ENCODE measurements at places on chromosomes 13 and 19.
A peak's percentile ranks its signal among the peaks of the same experiment; 100 is the strongest.

DNA sequence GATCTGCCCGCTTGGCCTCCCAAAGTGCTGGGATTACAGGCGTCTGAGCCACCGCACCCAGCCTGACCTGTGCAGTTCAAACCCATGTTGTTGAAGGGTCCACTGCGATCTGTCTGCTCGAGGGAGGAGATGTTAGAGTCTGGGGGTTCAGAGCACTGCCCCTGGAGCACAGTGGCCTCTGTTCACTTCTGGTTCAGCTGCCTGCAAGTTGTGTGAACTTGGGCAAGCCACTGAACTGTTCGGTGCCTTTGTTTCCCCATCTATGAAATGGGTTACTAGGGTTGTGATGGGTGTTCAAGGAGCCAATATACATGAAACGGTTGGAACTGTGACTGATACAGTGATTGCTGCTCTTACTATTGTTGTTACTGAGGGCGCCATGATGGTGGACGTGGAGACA, 1.7 kb downstream of the PLIN5 start:
- H3K27ac ChIP-seq, result no peak overlapping the region
- no peaks in the 10 kb centered on the region for H3K36me3 ChIP-seq
- H3K27me3 ChIP-seq, result peaks cover 38% of the 10 kb centered on the region
- H3K4me1 ChIP-seq, result peaks cover 7% of the 10 kb centered on the region
- no peak overlapping the region for H3K4me3 ChIP-seq
- DNase-seq, result no peak

GRCh38 chr13:21998279-21998990, 327.6 kb downstream of the FGF9 start:
- peaks cover 5% of the 10 kb centered on the region for H3K4me1 ChIP-seq
- no peak overlapping the region for H3K27ac ChIP-seq
- H3K36me3 ChIP-seq, result no peaks in the 10 kb centered on the region
- H3K4me3 ChIP-seq, result no peak overlapping the region
- no peaks in the 10 kb centered on the region for H3K27me3 ChIP-seq

DNA sequence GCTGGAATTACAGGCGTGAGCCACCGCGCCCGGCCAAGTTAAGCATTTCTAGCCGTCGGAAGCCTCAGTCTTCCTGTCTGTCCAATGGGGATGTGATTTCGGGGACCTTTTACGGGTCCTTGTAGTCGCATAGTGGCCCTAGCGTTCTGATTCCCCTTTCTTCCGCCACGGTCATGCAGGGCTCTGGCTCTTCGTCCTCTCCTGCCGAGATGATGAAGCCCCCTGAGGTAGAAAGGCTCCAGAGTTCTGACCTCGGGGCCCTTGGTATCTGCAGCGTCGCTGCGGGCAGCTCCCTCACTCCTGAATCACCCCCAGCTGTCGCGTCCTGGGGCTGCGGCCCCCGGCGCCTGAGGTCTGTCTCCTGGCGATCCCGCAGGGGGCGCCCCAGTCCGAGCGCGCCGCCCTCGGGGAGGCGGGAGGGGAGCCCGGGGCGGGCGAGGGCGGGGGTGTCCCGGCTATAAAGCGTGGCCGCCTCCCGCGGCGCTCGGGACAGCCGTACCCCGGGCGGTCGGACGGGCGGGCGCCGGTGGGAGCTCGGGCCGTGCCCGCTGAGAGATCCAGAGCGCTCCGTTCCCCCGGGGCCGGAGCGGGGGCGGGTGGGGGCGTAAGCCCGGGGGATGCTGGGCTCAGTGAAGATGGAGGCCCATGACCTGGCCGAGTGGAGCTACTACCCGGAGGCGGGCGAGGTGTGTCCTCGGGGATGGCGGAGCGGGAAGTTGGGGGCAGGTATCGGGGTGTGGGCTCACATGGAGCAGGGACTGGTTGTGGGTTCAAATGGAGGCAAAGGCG, at the start of gene FOXA3:
Gene FOXA3 (plus strand): TSS at position 487 of the 789 bp plus-strand sequence. CDS start 131 bp downstream, at position 618.
- no peaks in the 10 kb centered on the region for H3K36me3 ChIP-seq
- H3K4me1 ChIP-seq, result peaks cover 4% of the 10 kb centered on the region
- H3K27me3 ChIP-seq, result peaks cover 8% of the 10 kb centered on the region
- peak within 1 kb of the TSS; percentile 82 for H3K4me3 ChIP-seq

DNA sequence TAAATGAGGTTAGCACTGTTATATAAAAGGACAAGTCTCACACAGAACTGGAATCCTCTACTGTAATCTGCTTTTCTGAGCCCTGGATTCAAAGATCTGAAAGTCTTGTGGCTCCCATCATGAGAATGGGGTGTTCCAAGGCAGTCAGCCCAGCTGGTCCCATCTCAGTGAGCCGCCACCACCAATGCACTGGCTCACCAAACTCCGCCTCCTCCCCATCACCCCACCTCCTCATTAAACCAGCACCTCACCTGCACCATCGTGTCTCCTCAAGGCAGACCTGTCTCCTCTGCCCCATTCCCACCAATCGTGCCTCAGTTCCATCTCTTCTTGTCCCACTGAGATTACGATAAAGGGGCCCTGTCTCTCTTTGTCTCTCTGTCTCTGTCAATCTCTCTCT, 166.7 kb downstream of the USP12 start:
- H3K4me1 ChIP-seq, result peaks cover 19% of the 10 kb centered on the region
- no peak overlapping the region for H3K27ac ChIP-seq
- no peak overlapping the region for H3K4me3 ChIP-seq
- peaks cover 30% of the 10 kb centered on the region for H3K27me3 ChIP-seq
- no peak for DNase-seq

DNA sequence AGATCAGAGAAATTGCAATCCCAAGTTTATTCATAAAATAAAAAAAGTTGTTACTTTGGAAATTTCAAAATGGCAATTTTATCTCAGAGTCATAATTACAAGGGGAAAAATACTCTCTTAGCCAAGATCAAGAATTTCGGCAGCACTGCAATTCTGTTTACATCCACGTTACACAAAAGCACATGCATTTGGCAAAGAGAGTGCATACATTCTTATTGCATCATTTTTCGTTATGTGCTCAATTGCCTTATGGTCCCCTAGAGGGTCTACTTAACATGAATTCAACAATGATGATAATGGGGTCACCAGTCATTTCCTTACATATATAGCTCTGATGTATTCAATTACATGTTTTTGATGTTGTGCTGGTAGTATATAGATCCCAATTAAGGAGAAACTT, 498.0 kb downstream of the DIAPH3 start:
- H3K36me3 ChIP-seq, result no peaks in the 10 kb centered on the region
- H3K4me1 ChIP-seq, result peaks cover 7% of the 10 kb centered on the region
- DNase-seq, result no peak
- H3K4me3 ChIP-seq, result no peak overlapping the region

DNA sequence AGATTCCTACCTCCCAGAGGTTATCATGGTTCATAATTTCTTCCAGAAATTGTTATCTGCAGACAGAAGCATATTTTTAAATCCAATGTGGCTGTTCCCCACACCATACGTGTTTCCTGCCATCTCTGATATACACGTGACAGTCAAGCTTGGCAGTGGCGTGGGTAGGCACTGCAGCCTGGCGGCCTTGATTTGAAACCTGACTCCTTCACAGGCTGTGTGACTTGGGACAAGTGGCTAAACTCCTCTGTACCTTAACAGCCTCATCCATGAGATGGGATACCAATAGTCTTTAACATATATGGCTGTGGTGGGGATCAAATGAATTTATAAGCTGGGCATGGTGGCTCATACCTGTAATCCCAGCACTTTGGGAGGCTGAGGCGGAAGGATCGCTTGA, 33.2 kb downstream of the DPF1 start:
- DNase-seq, result no peak
- no peaks in the 10 kb centered on the region for H3K27me3 ChIP-seq
- H3K36me3 ChIP-seq, result no peaks in the 10 kb centered on the region
- H3K27ac ChIP-seq, result no peak overlapping the region
- H3K4me3 ChIP-seq, result no peak overlapping the region

GRCh38 chr19:1244693-1245451, 3.3 kb downstream of the ATP5F1D start:
- H3K4me3 ChIP-seq, result no peak overlapping the region
- no peaks in the 10 kb centered on the region for H3K36me3 ChIP-seq
- no peak for DNase-seq
- no peak overlapping the region for H3K27ac ChIP-seq
- peaks cover 7% of the 10 kb centered on the region for H3K27me3 ChIP-seq

- no peak overlapping the region for H3K4me3 ChIP-seq
- no peaks in the 10 kb centered on the region for H3K27me3 ChIP-seq
- no peak for DNase-seq
- H3K27ac ChIP-seq, result peak overlapping the region; percentile 85
These were observed 2.7 kb upstream of the CCDC97 start for GRCh38 chr19:41307090-41307875.

- H3K36me3 ChIP-seq, result no peaks in the 10 kb centered on the region
- peaks cover 49% of the 10 kb centered on the region for H3K27me3 ChIP-seq
- no peak overlapping the region for H3K27ac ChIP-seq
- DNase-seq, result peak; percentile 49
These were observed 169.4 kb downstream of the OLFM4 start for GRCh38 chr13:53198017-53198416.

GRCh38 chr13:66266761-66267160, 963.4 kb downstream of the PCDH9 start:
- H3K27me3 ChIP-seq, result no peaks in the 10 kb centered on the region
- H3K27ac ChIP-seq, result no peak overlapping the region
- no peaks in the 10 kb centered on the region for H3K36me3 ChIP-seq
- H3K4me3 ChIP-seq, result no peak overlapping the region

GRCh38 chr13:113604186-113604585, 19.6 kb downstream of the TFDP1 start:
- H3K4me3 ChIP-seq, result no peak overlapping the region
- no peaks in the 10 kb centered on the region for H3K36me3 ChIP-seq
- H3K27ac ChIP-seq, result no peak overlapping the region
- no peaks in the 10 kb centered on the region for H3K27me3 ChIP-seq

DNA sequence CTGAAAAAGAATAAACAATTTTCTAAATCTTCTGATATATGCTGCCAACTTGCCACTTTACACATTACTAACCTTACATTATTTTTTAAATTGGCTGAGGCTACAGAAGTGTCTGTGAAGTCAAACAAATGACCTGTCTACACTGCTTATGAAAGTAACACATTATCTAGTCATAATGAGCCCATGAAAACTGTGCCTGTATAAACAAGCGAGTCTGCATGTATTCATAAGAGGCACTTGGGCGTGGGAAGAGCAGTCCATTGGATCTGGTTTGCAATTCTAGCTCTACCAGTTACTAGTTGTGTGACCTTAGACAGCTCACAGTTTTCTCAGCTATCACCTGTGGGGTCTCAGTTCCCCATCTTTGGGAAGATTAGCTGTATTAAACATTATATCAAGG, 3.1 kb downstream of the VPS36 start:
- no peak overlapping the region for H3K4me3 ChIP-seq
- H3K36me3 ChIP-seq, result peaks cover 7% of the 10 kb centered on the region
- no peak for DNase-seq

- H3K4me1 ChIP-seq, result peaks cover 27% of the 10 kb centered on the region
- no peaks in the 10 kb centered on the region for H3K36me3 ChIP-seq
- H3K4me3 ChIP-seq, result no peak overlapping the region
These were observed 162.8 kb downstream of the ZIC5 start for GRCh38 chr13:99808786-99809185.

DNA sequence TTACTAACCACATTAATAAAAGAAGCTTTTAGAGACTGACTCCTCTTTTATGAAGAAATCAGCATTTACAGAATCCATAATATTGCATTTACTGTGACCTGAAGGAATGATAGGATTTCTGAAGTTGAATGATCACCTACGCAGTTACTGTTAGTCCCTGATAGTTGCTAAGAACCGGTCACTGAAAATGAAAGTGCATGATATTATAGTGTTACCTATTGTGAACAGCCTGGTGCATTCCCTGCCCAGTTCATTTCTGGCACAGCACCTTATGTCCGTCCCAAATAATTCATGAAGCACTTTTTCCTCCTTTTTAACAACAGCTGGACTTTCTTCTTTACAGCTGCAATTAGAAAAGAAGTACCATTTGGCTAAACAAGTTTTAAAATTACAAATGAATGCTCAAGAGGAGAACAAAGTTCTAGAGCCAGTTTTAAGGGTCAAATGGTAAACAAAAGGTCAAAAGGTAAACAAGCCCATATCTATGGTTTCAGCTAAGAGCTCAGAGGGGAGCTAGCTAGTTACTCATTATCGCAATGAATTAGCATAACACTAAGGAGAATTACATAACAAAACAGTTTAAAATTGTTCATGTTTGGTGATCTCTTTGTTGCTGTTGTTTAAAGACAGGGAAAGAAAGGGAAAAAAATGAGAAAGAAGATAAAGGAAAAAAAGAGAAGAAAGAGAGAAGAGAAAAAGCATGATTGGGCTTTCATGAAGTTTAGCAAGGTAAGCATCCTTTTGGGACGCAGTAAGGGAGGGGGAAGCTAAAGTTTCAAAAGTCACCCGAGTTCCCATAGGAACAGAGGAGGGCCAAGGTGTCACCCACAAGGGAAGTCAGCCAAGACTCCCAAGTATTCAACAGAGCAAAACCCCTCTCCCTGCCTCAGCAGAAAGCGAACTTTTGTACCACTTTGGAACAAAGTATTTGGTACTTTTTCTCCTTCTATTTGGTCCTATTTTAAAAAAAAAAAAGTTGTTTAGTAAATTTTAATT, 50.2 kb downstream of the FLT3 start:
- H3K4me3 ChIP-seq, result no peak overlapping the region
- H3K4me1 ChIP-seq, result peaks cover 23% of the 10 kb centered on the region
- H3K36me3 ChIP-seq, result no peaks in the 10 kb centered on the region
- no peak overlapping the region for H3K27ac ChIP-seq
- H3K27me3 ChIP-seq, result peaks cover 5% of the 10 kb centered on the region
- no peak for DNase-seq

DNA sequence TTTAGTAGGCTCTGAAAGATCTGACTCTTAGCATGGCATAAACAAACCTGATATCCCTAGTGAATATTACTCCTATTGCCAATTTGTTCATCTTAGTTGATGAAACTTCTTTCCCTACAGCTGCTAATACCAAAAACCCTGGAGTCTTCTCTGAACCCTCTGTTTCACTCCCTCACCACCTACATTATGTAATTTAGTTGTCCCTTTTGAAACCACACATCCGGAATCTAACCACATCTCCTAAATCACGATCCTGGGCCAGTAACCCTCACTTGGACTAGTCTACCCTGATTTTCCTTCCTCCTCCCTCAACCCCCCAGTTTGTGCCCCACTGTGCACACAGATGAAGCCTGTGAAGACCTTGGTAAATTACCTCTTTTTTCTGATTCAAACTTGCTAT, 1.2 kb downstream of the ZNF256 start:
- H3K4me3 ChIP-seq, result peak overlapping the region; percentile 98
- H3K27me3 ChIP-seq, result no peaks in the 10 kb centered on the region
- H3K36me3 ChIP-seq, result peaks cover 9% of the 10 kb centered on the region
- peaks cover 10% of the 10 kb centered on the region for H3K4me1 ChIP-seq
- no peak for DNase-seq

DNA sequence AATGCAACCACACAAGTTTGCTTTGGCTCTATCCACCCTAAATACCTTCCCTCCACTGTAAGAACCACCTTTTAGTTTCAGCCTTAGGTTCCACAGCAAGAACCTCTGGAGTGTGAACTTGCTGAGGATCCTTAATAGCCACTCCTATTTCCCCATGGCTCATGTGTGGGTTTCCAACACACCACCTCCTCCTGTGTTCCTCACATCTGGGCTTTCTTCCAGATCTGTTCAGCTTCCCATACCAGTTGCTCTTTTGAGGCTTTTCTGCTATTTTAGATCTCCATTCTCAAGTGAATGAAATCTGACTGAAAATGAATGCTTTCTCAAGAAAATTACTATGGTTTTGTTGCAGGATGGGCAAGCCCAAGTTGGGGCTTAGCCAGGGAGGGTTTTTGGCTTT, 104.8 kb upstream of the MIR17HG start:
- H3K4me3 ChIP-seq, result no peak overlapping the region
- no peaks in the 10 kb centered on the region for H3K27me3 ChIP-seq
- H3K4me1 ChIP-seq, result peaks cover 15% of the 10 kb centered on the region
- no peak overlapping the region for H3K27ac ChIP-seq
- no peak for DNase-seq

Data from neural progenitor cell (in vitro differentiated cells).